NCI-H1436 treated with DMSO at 0.1 percent for 48 hours (cell line): ENCODE measurements at places on chromosomes 16 and 17.

- no peak for DNase-seq
These were observed 6.7 kb downstream of the SMIM5 start for GRCh38 chr17:75639771-75640555.

DNA sequence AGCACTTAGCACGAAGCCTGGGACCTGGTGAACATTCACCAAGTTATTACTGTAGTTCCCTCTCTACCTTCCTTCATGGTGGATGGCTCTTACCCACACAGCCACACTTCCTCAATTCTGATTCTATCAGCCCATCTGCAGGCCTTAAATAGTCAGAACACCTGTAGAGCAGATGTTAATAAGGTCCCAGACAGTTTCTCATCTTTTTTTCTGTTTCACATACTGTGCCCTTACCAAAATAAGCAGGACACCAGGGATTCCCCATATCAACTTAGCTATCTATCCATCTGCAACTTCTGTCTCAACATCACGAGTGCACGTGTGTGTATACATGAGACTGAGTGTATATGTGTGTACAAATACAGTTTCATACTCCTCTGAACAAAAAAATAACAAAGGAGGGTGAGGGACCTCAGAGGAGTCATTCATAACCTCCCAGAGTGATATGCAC is 2.8 kb downstream of the RECQL5 start:
- no peak for DNase-seq

GRCh38 chr16:23667355-23667659 is 11.4 kb upstream of the PLK1 start:
- DNase-seq = no peak

DNA sequence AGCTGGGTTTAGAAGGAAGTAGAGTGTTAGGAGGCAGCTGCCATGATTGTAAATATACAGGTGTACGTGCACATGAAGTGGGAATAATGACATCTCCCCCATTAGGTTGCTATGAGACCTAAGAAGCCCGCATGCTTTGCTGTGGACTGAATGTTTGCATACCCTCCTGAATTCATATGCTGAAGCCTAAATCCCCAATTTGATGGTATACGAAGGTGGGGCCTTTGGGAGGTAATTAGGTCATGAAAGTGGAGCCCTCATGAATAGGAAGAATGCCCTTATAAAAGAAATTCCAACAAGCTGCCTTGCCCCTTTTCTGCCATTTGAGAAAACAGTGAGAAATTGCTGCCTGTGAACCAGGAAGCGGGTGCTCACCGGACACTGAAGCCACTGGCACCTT is 44.0 kb downstream of the CCDC182 start:
- peak; percentile 95 for DNase-seq

- DNase-seq = no peak
These were observed 8.7 kb upstream of the UBE2G1 start for GRCh38 chr17:4375039-4375748.

- no peak for DNase-seq
These were observed 10.3 kb downstream of the NT5M start for GRCh38 chr17:17313350-17313991.

GRCh38 chr17:17382971-17383370 is 79.8 kb downstream of the NT5M start:
- no peak for DNase-seq

DNA sequence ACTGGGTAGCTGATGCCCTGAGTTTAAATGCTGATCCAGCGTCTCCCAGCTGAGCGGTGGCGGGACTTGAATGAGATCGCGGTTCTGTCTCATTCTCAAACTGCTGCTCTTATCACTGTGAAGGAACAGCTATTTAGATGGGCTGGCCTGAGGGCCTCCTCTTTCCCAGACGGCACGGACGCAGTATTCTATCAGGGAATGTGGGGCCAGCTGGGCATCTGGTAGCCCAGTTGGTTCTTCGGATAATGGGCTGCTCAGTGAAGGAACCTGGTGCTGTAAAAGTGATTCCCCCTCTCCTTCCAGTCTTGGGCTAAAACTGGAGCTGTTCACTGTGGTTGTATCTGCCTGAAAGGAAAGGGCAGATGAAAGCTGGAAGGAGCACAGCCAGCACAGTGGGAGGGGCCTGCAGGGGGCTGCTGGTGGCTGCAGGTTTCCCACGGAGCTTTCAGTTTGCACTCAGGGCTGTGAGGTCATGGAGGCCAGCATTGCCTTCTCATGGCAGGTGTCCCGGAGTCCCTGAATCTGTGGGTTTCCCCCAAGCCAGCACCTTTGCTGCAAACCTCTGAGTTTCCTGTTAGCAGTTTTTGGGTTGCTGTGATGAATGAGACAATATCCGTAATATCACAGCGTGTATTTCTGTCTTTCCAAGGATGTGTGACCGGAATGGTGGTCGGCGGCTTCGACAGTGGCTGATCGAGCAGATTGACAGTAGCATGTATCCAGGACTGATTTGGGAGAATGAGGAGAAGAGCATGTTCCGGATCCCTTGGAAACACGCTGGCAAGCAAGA is 3.6 kb downstream of the IRF8 start:
- no peak for DNase-seq

DNA sequence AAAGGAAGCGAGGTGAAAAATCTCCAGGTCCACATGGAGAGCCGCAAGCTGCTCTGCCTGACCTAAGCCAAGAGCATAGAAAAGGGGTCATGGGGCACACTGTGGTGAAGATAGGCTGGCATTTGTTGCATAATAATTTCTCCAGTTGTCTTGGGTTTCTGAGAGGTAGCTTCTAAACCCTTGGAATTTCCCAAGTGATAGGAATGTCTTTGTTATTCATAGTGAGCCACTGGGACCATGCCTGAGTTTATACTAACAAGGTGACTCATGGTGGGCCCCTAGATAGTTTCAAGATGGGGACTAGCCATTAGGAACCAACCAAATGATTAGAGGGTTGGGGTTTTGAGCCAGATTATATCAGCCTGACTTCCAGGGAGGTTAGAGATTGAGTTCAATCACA is 25.6 kb downstream of the SOST start:
- DNase-seq = no peak

- DNase-seq = no peak
These were observed 4.7 kb downstream of the NOD2 start for GRCh38 chr16:50697881-50698767.

GRCh38 chr16:88144028-88144511 is 192.8 kb downstream of the BANP start:
- DNase-seq = no peak

DNA sequence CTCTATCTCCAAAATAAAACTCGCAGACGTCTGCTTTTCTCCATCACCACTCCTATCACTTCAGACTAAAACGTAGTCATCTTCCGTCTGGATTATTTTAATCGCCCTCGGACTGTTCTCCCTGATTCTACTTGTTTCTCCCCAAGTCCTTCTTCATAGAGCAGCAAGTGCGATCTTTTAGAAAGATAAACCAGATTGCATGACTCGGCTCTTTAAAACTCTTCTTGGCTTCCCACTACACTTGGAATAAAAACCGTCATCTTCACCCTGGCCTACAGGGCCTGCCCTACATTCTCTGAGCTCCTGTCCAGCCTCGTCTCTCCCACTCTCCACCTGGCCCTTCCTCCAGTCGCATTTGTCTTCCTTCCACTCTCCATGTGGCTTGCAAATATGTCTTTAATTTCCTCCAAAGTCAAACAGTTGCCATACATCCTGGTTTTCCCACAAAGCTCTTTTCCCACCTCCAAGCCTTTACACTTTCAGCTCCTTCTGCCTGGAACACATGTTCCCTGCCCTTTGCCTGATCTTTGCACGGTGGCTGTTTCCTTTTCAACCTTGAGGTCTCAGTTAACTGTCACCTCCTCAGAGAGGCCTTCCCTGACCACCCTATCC is 70.5 kb upstream of the DHX40 start:
- DNase-seq = no peak

DNA sequence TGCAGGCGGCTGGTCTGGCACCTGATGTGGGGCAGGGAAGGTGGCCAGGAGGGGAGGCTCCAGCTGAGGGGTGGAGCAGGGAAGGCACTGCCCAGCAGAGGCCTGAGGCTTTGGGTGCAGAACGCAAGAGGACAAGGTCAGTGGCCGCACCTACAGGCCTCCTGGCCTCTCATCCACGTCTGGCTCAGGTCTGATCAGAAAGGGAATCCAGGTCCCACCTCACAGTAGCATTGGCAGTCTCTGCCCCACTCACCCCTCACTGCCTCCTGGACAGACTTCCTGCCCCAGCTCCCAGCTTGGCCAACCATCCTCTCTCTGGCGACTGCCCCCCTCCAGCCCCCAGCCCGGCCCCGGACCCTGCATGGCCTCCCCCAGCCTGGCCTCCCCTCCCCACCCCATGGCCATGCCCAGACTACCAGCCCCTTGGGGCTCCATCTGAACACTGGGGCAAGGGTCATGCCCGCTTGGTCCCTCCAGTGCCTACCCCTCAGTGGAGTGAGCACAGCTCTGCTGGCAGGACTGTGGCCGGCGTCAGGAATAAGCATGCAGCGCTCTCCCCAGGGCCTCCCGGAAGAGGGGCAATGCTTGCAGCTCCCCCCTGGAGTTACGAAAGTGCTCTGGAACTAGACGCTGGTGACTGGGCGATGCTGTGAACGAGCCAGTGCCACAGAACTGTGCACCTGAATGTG is 4.6 kb downstream of the UTS2R start:
- no peak for DNase-seq

- DNase-seq = no peak
These were observed 19.9 kb upstream of the MMD start for GRCh38 chr17:55441544-55441943.

GRCh38 chr17:77734371-77735080 is 224.0 kb upstream of the TNRC6C start:
- peak; percentile 82 for DNase-seq

GRCh38 chr17:82592289-82592766 is 55.9 kb downstream of the WDR45B start:
- no peak for DNase-seq

GRCh38 chr17:29559640-29560039 is 7.2 kb downstream of the ABHD15 start:
- DNase-seq = no peak

GRCh38 chr16:75379911-75380847 is 53.1 kb downstream of the CFDP1 start:
- no peak for DNase-seq

DNA sequence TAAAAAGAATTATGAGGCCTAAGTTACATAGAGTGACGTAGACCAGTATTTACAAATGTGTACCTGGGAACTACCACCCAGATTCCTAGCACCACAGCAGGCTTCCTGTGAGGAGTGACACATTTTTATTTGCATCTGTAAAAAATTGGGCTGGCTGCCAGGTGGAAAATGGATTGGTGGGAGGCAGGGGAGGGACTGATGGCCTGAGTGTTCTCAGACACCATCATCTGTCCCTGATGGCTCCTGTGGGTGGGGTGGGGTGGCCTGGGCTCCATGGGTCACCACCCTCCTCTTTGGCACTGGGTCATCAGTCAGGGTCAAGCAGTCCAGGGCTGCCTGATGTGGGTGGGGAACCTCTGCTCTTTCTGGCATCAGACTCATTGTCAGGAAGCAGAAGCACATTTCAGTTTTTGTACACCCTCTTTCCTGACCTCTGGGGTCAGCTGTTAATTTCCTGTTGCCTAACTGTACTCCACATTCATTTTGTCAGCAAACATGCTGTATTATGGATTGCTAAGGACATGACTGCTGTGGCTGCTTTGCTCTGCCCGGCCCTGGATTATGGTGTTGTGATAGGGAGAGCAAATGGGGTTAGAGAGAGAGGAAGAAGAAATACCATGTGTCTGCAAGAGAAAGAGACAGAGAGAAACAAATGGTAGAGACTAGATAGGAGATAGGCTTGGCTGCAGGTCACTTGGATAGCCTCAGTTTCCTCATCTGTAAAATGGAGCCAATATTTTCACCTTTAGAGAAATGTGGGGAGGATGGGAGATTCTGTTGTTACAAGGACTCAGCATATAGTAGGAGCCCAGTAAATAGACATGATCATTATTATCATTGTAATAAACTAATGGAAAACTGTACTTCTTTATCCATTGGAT is 11.6 kb upstream of the MFAP4 start:
- DNase-seq = no peak

GRCh38 chr17:66514227-66514806 is 211.9 kb downstream of the PRKCA start:
- DNase-seq = no peak

DNA sequence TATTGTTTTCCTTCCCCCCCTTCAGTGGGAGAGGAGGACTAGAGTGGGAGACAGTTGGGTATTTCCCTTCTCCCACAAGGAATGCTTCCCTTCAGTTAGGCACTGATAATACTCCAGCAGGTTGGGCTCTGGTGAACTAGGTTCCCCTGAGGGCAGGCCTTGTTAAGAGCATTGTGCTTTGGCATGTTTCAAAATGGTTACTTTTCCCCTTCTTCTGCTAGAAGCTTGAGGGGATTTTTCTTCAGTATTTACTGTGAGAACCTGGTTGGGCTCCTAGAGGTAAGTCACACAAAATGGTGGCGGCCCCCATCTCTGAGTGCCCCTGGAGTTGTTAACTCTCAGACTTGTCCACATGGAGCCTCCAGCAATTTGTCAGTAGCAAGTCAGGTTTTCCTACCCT is 156.2 kb downstream of the CYB561 start:
- DNase-seq = no peak

DNA sequence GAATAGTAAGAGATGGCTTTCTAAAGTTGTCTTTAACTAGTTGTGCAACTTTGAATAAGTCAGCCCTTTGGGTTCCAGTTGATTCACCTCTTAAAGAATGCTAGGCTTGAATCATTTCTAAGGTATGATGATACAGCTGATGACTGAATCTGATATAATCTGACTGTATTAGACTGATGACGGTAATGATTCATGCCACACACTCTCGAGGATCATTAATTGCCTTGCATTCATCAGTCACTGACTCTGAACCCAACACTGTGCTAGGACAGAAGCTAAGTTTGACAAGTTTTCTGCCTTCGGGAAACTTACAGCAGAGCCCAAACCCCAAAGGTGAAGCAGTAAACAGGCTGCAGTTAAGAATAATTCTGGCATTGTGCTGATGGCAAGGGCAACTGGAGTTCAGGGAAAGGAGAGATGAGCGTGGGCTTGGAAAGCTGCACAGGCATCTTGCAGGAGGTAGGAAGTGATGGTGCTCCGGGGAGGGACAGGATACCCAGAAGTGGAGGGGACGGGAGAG is 25.8 kb downstream of the ASIC2 start:
- DNase-seq = no peak

GRCh38 chr16:17356243-17356933 is 114.4 kb downstream of the XYLT1 start:
- DNase-seq = no peak

GRCh38 chr16:84119368-84119767 is 2.6 kb upstream of the MBTPS1 start:
- no peak for DNase-seq

DNA sequence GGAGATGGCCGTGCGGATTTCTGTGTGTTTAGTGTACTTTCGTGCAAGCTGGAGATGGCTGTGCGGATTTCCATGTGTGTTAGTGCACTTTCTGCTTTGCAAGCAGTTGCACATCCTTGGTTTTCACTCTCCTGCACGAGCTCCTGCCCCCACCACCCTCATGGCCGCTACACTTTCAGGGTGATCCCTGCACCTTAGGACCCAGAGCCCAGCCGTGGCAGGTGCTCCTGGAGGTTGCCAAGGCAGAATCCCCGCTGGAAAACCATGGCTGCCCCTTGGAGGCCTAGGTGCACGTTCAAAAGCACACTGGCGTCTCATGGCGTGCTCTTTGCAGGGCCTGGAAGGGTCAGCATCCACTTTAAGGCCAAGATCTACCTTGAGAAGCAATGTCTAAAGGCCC is 311.0 kb upstream of the TNRC6C start:
- DNase-seq = no peak

- DNase-seq = no peak
These were observed 4.2 kb downstream of the BCAR1 start for GRCh38 chr16:75247249-75247648.
